ENCODE measurements at places on chromosomes 7 and 10. TPM values are rescaled to one million over a fixed set of nuclear protein-coding genes. Genes with fewer than 3 reads are reported as not detected.

- H3K4me3 ChIP-seq, result no peak overlapping the region
- H3K4me1 ChIP-seq, result peaks cover 16% of the 10 kb centered on the region
- no peak overlapping the region for H3K27ac ChIP-seq
- no peak for DNase-seq
- H3K27me3 ChIP-seq, result peaks cover 45% of the 10 kb centered on the region
Observed at GRCh38 chr10:103852856-103853255, 2.5 kb downstream of the SH3PXD2A start.

- no peak for DNase-seq
- H3K4me3 ChIP-seq, result no peak overlapping the region
- H3K36me3 ChIP-seq, result no peaks in the 10 kb centered on the region
- no peaks in the 10 kb centered on the region for H3K4me1 ChIP-seq
- no peak overlapping the region for H3K27ac ChIP-seq
Observed at GRCh38 chr7:48074204-48074654, 14.8 kb upstream of the UPP1 start.

DNA sequence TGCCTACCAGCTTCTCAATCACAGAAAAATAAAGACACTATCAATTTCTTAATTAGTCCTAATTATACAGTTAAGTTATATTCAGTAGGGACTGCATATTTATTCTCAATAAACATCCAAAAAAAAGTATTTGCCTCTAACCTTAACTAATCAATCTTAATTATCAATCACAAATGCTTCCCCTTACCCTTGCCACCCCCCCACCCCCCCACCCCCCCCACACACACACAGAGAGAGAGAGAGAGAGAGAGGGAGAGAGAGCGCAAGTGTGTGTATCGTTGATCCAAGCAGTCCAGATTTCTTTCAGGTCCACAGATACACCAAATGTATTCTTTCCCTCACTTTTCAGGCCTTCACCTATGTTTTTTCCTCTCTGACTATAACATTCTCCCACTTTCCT is 12.9 kb downstream of the ZNF800 start:
- H3K36me3 ChIP-seq, result no peaks in the 10 kb centered on the region
- no peak for DNase-seq
- H3K4me1 ChIP-seq, result peaks cover 5% of the 10 kb centered on the region
- H3K4me3 ChIP-seq, result no peak overlapping the region
- no peak overlapping the region for H3K27ac ChIP-seq

GRCh38 chr10:51487576-51487975 is 211.8 kb downstream of the CSTF2T start:
- peaks cover 11% of the 10 kb centered on the region for H3K4me1 ChIP-seq
- no peaks in the 10 kb centered on the region for H3K36me3 ChIP-seq
- no peaks in the 10 kb centered on the region for H3K27me3 ChIP-seq
- no peak overlapping the region for H3K27ac ChIP-seq
- DNase-seq, result no peak
- no peak overlapping the region for H3K4me3 ChIP-seq

GRCh38 chr7:44141221-44141850 is at the start of gene MYL7:
Gene MYL7 (minus strand): TSS chr7:44141332. CDS start chr7:44141305, 27 bp downstream.
- DNase-seq, result no peak
- no peaks in the 10 kb centered on the region for H3K36me3 ChIP-seq
- no peak within 1 kb of the TSS for H3K4me3 ChIP-seq
- no peak within 1 kb of the TSS for H3K27ac ChIP-seq

Gene ARHGEF5
- polyA plus RNA-seq, result 10.2 TPM

Gene MEST
- 161 TPM for polyA plus RNA-seq

Gene FAM25A
- polyA plus RNA-seq, result not detected

Gene NEUROD6
- not detected for polyA plus RNA-seq
